ENCODE measurements at places on chromosomes 6 and 20.

GRCh38 chr6:712805-713204 lies 19.9 kb upstream of the EXOC2 start:
- no peak for DNase-seq

DNA sequence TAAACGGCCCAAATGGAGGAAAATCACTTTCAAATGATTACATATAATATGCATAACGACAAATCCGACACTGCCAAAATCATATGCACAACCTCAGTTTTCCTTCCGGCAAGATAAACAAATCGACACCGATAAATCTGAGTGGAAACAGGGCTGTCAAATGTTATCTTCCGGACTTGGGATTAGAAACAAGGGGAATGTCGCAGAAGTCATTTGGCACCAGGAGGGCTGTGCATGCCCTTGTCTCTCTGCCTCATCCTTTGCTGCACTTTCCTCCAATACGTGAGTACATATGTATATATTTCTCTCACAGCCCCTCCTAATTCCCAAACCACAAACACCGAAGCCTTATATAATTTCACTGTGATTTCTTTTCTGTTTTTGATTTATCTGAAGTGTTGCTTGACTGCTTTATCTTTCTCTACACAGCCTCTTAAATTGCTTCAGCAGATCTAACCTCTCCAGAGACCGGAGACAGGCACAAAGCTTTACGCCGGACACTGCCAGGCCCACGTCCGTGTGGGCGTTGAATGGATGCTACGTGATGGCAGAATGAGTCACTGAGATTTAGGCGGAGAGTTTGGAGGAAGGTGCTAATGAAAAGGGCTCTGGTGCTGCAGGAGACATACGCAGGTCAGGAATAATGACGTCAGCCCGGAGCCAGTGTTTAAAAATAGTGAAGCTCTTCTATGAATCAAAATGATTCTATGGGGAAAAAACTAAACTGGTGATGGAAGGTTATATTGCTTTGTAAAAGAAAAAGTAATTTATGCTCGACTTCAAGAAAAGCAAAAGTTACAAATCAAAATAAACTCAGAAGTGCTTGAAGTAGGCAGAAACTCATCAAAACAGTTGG lies 21.0 kb upstream of the PRELID3B start:
- DNase-seq = no peak

DNA sequence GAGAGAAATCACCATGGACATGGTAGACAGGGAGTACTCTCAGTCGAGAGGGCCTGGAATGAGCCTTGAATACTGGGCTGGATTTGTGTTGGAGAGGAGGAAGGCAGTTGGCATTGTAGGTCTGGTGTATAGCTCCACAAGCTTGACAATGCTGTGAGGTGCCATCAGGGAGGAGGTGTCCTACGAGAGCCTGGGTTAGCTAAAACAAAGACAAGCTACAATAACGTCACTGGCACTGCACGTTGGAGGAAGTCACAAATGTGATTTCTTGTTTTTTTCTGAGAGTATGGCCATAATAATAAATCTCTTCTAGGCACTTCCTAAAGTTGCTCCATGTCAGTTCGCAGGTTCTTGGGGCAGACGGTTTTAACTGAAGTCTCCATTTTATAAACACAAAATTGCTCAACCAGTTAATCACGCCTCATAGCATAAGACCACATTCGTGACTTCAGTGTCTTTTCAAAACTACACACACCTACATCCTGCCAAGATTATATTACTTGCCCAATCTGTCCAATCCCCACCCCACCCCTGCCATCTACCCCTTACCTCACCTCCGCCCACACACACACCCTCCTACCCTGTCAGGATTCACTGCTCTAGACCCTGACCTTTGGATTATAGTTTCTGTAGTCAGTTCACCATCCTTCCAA lies 4.4 kb upstream of the HLA-DMB start:
- DNase-seq = no peak

DNA sequence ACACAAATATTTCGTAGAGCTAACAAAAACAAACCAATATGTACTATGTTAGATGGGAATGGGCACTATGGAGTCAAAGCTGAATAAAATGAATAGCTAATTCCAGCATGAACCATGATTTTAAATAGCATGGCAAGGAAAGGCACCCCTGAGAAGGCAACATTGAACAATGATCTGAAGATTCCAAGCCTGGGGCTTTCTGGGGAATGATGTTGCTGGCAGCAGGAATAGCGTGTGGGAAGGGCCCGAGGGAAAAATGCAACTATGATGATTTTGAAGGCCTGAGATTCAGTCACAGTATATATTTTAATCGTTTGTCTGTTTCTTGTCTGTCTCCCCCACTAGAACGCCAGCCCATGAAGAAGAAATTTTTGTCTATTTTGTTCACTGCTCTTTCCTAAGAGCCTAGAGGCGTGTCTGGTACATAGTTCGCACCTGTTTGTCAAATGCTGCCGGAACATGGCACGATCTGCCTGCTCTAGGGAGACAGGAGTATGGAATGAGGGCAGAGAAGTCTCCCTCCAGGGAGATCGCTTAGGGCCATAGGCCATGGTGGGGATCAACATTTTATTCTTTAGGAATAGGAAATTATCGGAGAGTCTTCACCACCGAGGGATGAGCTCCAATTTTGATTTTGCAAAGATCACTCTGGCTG lies 84.8 kb upstream of the EYA2 start:
- DNase-seq = no peak

DNA sequence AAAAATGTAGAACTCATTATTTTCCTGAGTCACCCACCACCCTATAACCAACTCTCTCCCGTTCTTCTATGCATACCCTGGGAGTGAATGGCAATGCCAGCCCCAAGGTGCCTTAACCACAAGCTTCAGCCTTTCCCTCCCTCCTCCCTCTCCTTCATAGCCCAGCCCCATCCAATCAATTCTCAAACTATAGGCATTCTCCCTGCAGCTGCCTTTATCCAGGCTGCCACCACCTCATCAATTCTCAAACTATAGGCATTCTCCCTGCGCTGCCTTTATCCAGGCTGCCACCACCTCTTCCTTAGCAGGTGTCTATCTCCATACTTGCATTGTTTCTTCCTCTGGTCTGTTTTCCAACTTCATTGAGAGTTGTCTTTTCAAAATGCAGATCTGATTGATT lies 77.1 kb downstream of the PLEKHG1 start:
- DNase-seq = no peak

DNA sequence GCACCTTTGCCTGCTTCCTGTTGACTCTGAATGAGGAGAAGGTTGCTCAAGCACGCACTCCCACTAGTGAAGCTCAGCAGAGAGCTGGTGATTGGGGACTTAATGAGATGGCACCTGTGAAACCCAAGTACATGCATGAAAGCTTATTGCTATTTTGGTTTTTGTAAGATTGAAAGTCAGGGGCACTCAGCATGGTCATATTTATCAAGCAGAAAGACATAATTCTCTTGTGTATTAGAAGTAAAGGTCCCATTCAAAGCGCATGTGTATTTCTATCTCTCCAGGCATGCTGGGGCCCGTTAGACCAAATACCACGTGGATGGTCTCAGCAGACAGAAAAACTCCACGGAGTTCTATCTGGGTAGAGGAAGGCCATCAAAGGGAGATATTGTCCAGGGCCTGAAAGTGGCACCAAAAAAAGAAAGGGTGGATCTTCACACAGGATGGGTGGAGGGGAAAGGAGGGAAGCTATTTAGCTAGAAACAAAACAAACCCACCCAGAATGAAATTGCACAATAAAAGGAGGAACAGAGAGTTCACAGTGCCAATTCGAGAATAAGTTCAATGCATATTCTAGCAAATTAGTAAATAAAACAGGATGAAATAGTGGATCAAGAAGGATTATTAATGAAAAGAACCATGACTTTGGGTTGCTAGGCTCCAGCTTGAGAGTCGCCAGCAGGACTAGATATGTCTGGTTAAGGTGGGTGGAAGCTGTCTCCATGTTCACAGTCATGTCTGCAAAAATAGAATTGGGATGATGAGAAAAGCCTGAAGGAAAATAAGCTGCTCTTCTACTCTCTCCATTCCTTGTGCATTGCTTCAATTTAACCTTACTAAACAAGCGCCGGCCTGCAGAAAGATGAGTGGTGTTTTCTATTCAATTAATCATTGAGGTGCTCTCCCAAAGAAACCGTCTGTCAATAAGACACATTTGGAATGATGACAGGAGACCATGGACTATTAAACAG lies 224.9 kb upstream of the DTNBP1 start:
- no peak for DNase-seq

DNA sequence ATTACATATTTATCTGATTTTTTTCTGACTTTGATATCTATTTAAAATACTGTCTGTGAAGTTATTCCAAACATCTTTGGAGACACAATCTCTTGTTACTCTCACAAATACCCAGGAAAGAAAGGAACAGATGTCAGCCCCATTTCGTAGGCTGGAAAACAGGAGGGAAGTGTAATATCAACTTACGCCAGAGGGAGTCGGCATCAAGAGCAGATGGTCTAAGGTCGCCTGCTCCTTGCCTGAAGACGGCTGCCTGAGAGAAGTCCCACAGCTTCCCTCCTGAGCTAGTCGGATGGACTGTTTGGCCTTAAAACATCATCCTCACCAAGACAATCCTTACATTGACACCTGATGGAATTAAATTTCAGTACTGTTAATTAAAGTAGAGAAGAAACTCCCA lies 13.4 kb downstream of the CST7 start:
- no peak for DNase-seq

DNA sequence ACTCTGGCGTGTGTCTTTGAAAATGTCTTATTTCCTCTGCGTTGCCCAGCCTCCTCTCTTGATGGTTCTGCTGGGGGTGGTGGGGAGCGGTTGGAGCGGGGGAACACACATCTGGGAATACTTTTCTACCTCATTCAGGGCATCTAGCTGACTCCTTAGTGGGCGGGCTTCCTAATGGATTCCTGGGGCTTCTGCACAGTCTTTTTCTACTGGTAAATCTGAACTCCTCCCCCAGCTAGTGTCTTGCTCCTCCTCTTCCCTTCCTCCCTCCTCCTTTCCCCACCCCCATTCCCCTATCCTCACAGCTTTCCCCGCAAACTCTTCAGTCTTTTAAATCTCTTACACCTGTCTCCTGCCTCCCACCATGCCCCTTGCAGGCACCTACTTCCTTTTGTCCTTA lies 74.4 kb downstream of the PRL start:
- no peak for DNase-seq

DNA sequence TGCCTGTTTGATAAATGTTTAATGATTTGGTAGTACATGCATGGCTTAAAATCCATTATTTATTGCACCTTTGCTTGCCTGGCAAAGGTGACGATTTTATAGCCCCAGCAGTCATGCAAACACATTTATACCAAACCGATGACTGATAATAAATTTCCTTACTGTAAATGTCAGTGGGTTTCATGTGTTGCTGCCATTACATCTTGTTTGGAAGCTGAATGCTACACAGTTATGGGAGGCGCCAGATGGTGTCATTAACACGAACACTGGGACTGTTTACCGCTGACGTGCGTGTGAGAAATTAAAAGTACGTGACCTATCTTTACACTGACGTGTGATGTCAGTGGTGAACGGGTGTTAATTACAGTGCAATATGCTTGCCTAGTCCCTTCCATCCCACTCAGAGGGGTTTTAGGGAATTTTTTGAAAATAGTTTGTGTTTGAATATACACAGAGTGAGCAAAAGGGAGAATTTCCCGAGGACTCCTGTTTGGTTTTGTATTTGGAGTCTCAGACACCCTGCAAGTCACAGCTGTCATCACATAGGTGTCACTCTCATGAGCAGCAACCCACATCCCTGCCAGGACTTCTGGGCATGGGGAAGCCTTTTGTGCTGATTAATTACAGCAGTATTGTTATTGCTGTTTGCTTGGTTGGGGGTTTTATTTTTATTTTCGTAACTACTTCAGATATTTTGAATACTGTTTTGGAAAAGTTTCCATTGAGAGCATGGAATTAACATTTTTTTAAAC lies 151.8 kb upstream of the INSM1 start:
- DNase-seq = no peak

DNA sequence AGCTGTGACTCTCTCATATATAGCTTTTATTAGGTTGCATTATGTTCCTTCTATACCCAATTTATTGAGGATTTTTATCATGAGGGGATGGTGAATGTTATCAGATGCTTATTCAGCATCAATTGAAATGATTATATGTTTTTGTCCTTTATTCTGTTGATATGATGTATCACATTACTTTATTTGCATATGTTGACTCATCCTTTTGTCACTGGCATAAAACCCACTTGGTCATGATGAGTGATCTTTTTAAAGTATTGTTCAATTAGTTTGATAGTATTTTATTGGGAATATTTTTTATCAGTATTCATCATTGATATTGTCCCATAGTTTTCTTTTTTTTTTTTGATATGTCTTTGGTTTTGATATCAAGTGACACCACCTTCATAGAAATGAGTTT lies 529.9 kb downstream of the MMUT start:
- DNase-seq = no peak

- no peak for DNase-seq
Measured at GRCh38 chr20:62595491-62595890, 46.8 kb upstream of the SLCO4A1 start.

DNA sequence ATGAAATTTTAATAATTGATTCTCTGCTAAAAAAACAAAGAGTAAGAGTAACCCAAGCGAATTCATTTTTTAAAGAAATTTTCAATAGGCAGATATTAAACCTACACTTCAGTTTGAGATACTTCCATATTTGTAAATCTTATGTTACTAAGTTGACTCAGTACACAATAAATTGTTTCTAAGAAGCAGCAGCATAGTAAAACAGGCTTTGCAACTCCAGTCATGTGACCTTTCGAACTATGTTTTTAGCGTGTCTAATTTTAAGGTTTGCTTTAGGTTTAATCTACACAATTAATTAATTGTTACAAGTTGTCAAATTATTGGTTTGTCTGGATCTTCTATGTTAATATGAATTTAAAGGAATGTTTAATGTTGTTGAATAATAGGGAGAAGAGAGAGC lies 708.9 kb upstream of the CITED2 start:
- no peak for DNase-seq

DNA sequence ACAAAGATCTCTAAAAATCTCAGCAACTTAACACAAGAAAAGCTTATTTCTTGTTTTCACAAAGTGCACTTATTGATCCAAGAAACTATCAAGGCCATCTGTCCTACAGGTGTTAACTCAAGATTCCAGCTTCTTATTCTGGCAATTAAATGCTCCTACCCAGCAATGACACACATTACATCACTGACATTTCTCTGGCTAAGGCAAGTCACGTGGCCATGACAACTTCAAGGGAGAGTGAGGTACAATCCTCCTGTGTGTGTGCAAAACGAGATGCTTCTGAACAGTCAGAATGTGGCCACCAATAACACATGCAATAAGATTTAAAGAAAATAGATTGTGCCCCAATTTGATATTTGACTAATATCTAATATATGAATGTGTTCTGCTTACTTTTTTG lies 169.3 kb upstream of the BTBD3 start:
- DNase-seq = no peak

GRCh38 chr6:30155520-30156261 lies 5.3 kb downstream of the TRIM10 start:
- no peak for DNase-seq
